OCI-M1 (cell line): ENCODE measurements at places on chromosomes 16 and 17.

DNA sequence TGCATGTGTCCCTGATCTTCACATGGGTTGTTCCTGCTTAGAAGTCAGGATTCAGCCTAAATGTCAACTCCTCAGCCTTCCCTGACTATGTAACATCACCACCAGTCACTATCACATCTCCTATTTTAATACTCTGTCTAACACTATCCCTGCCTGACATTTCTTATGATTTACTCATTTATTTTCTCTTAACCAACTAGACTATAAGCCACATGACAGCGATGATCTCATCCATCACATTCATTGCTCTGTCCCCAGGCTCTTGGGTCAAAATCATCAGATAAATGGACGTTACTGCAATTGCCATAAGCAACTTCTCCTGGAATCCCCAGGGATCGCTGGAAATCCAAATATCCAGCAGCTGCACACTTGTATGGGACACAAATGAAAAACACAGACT is 15.7 kb downstream of the CDRT4 start:
- DNase-seq, result no peak

DNA sequence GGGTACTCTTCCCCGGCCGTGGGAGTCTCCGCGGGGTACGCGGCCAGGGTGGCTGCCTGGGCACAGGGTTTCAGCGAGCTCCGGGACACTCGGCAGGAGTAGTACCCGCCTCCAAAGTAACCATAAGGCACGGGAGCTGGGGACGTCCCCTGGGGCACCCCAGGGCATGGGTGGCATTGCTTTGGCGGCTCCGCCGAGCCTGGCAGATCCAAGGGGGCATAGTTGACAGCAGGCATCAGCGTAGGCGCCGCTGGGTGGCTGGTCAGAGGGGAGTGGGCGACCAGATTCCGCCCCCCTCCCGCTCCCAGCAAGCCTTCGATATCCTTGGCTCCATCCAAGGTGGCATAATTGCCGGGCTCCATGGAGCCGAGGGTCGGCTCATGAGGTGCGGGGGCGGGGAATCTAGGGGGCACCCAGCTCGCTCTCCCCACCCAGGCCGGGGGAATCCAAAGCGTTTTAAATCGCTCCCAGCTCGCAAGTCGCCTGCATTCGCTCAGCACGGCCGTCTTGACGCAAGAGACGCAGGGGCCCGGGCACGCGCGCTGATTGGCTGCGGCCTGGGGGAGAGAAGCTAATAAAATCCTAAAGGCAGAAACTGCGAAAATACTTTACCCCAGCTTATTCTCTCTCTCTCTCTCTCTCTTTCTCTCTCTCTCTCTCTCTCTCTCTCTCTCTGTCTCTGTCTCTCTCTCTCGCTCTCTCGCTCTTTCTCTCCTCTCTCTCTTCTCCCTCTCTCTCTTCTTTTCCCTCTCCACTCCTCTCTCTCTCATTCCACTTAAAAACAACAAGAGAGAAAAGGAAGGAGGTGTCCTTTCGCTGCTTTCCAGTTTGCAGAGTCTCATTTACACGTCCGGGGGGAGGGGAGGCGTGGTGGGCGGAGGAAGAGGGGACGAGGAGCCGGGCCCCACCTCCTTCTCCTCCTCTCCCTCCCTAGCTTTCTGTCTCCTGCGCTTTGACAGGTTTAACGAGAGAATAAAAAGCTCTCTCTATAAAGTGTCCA is at the start of gene HOXB13:
Gene HOXB13, minus strand, starts transcription at position 519 of the 1,000 bp plus-strand sequence. Its CDS starts 157 bp downstream, at position 362.
- no peak for DNase-seq

- peak; percentile 73 for DNase-seq
Measured at GRCh38 chr17:17641621-17642409, 39.4 kb upstream of the RAI1 start.

DNA sequence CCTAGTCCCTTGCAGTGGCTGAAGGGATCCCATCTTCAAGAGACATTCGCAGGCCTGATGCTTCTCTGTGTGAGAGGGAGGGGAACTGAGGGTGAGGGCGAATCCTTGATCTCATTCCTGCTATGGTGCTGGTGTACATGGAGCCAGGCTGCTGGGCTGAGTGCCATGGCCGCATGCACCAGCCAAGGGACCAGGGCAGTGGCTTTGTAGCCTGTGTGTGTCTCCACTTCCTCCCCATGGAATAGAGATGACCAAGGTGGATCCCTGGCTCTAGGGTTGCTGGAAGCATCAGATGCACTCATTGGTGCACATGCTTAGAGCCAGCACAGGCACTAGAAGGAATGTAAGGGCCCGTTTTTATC is 195.0 kb downstream of the FOXL1 start:
- DNase-seq, result no peak

- DNase-seq, result no peak
Measured at GRCh38 chr17:63537991-63538692, 12.1 kb upstream of the DCAF7 start.

- DNase-seq, result peak; percentile 8
Measured at GRCh38 chr17:36540696-36541095, 4.0 kb upstream of the GGNBP2 start.

DNA sequence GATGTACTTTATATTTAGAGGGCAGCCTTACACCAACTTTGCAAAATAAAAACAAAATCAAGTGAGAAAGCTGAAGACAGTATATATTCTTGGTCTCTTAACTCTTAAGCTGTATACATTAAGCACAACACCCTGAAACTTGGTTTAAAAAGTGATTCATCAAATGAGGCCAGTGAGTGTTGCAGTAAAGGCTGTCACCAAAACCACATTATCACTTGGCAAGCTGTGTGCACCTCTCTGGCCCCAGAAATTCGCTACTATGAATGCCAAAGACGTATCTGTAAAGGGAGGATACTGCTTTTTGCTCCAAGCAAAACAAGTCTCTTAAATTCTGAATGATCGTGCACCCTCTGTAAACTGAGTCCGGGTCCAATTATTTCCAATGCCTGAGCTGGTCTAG is 163.9 kb downstream of the ZFHX3 start:
- DNase-seq, result no peak

- no peak for DNase-seq
Measured at GRCh38 chr16:12210258-12210880, 233.8 kb downstream of the SNX29 start.

GRCh38 chr17:65283704-65284103 is 146.5 kb downstream of the RGS9 start:
- DNase-seq, result no peak

DNA sequence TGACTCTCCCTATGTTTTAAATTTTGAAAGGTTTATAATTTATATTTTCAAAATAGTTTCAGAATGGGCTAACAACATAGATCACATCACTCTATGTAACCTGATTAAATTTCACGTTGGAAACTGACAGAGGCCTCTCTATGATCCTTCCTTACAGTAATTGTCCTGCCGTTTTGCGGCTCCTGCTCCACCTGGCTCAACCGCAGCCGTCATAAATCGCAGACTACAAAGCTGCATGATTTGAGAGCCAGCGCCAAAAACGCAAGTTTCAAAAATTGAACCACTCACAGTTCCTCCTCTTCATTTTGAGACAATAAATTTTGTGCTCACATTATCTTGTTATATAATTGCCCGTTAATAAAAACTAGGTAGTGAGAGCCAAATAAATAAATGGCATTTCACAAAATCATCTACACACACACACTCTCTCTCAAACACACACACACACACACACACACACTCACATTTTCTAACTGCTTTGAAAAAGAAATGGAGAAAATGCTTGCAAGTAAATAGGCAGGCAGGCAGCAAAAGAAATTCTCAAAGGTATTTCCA is 263.1 kb upstream of the PSMD7 start:
- no peak for DNase-seq

DNA sequence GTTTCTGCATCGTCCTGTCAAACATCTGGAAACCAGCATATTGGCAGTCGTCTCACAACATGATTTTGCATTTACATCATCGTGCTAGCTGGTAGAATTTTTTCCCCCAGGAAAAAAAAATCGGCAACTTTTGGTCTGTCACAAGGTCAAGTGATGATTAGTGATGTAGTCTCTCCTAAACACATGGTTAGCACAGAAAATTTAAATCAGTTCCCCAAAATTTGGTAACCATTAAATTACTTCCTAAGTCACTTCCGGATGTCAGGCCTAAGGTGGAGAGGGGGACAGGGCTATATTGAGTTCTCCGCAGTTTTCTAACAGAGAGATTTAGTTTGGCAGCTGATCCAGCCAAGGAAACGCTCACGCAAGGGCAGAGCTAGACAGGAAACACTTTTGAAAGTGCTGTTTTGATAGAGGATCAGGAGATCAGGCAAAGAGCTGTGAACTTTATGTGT is 271.0 kb upstream of the TBX2 start:
- DNase-seq, result no peak

DNA sequence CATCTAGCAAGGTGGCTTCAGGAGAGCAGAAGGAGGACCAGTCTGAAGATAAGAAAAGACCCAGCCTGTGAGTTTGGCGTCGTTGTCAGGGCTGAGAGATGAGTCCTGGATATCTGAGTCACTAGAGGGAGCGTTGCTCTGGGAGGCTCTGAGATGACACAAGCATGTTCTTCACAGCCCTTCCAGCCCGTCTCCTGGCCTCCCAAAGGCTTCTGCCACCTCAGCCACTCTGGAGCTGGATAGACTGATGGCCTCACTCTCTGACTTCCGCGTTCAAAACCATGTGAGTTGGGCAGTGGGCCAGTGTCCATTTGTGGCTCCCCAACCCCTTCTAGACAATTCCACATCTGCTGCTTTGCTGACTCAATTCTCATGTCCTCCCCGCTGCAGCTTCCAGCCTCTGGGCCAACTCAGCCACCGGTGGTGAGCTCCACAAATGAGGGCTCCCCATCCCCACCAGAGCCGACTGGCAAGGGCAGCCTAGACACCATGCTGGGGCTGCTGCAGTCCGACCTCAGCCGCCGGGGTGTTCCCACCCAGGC is 2.3 kb downstream of the TGFB1I1 start:
- DNase-seq, result peak; percentile 56

DNA sequence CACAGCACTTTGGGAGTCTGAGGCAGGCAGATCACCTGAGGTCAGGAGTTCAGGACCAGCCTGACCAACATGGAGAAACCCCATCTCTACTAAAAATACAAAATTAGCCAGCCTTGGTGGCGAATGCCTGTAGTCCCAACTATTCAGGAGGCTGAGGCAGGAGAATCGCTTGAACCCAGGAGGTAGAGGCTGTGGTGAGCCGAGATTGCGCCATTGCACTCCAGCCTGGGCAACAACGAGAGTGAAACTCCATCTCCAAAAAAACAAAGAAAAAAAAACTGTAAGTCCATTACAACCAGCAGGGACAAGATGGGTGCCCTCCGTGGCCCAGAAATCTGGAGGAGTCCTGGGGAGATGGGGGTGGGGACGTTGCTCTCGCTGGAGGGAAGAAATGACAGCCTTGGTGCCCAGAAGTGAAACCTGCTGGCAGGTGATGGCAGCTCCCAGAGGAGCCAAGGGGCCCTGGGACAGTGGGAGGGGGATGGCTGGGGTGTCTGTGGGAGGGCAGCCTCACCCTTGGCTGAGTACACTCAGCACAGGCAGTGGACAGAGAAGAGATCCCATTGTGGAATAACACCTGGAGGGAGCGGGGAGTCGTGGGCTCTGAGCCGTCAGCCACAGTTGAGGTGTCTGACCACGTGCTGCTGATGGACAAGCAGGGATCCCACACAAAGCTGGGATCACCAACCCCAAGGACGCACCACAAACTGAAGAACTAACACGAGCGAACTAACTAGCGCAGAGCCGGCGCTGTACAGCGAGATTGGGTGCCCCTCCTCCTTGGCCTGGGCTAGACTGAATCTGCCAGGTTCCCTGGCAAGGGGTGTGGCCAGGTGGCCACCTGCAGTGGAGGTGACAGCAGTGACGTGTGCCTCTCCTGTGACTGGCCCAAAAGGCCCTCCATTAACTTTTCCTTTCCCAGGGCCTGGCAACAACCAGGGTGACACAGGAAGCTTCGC is 46.9 kb upstream of the BAHCC1 start:
- no peak for DNase-seq

- DNase-seq, result no peak
Measured at GRCh38 chr16:24700549-24701392, 28.7 kb upstream of the TNRC6A start.

DNA sequence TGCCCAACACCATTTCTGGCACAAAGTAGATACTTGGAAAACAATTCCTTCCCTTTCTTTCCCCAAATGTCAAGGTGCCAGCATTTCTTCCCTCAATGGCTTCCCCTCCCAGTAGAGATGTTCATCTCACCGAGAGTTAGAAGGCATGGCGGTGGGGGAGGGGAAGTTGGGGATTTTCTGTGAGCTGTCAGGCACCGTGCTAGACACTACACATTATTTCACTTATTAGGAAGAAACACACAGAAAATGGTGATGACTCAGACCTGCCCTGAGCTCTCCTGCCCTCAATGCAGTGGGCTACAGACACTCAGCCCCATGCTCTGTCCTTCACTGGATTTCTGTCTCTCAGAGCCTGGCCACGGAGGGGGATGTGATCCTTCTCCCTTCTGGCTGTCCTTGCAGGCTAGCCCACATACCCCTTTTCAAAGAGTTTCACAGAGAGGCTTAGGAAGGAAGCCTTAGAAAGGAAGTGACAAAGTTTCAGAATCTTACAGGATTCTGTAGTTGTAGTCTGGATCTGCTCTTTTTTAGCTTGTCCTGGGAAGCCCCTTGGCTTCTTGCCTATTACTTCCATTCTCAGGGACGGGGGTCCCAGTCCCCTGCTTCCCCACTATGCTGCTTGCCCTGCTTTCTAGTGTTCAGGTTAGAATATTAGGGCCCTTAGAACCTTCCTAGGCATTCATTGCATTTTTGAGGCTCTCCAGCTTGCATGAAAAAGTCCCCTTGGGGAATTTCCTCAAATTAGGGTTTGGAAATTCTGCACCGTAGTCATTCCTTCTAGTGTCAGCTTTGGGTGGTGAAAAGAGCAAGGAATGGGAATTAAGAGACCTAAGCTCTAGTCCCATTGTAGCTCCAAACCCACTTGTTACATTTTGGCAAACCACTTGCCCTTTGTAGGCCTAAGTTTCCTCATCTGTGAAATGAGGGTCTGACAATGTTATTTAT is 12.2 kb upstream of the CCL5 start:
- DNase-seq, result no peak

- no peak for DNase-seq
Measured at GRCh38 chr17:41551365-41551764, 20.5 kb downstream of the KRT9 start.

DNA sequence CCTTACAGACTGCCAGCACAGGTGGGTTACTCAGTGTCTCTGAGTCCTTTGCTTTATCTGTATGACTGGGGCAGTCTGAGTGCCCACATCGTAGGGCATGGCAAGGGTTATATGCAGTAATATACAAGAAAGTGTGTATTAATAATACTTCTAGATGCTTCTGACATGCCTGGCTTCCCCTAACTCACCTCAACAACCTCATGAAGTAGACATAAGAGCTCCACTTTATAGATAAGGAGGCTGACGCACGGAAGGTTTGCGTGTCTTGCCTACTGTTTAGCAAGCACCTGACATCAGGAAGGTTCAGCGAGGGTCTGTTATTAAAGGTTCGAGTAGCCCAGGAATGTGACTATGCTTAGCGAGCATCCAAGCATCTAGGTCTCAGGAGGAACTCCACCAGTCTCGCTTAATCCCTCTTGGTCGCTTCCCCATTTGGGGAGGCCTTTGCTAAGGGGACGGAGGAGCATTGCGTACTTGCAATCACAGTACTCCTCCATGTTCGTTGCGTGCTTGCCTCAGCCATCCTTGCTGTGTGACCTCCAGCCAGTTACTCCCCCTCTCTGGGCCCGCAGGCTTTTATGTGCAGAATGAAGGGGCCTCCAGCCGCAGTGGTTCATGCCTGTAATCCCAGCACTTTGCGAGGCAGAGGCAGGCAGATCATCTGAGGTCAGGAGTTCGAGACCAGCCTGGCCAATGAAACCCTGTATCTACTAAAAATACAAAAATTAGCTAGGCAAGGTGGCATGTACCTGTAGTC is 1.6 kb downstream of the KCNG4 start:
- no peak for DNase-seq

- DNase-seq, result no peak
Measured at GRCh38 chr16:83891742-83892141, 7.2 kb upstream of the MLYCD start.
